ENCODE measurements at places on chromosomes 1 and 21.

GRCh38 chr21:46557469-46557868 is 47.4 kb downstream of the S100B start:
- DNase-seq = no peak

GRCh38 chr1:18139198-18139981 is 31.8 kb downstream of the IGSF21 start:
- no peak for DNase-seq

- DNase-seq = no peak
Observed at GRCh38 chr1:230696722-230697437, 17.0 kb downstream of the AGT start.

DNA sequence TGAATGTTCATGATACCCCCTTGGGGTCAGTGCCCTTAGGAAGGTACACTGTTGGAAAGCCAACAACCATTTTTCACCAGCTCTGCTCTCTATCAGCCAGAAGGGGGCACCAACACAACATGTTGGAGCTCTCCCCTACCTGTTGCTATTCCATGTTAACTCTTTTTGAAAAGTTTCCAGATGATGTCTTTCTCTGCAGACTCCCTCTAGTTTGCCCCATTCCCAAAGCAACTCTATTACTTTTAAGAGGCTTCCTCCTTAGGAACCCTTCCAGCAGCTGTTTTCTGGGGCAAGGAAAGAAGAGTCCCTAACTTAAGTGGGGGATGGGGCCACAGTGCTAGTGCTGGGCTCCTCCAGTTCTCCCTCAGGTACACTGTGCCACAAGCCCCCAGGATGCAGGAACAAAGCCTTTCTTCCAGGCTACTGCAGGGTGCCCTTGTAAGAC is 22.9 kb upstream of the NDC1 start:
- peak; percentile 43 for DNase-seq

- DNase-seq = no peak
Observed at GRCh38 chr21:26739189-26739588, 106.0 kb downstream of the ADAMTS1 start.

DNA sequence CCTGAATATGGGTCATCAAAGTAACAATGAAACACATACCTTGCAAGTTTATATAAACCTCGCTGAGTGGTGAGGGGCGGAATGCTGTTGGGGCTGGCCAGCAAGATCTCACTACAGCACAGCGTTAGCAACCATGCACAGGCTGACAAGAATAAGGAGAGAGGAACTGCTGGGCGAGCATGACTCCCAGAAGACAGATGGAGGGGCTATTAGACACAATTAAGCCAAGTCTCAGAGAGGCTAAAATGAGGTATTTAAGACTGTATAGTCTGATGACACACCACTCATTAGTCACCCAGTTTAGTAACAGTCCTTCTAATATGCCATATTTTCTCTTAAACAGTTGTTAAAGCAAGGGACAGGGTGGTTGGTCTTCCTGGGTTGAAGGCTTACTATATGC is 340.2 kb upstream of the NR5A2 start:
- no peak for DNase-seq

GRCh38 chr21:35375115-35375514 is 326.0 kb upstream of the RUNX1 start:
- DNase-seq = no peak

GRCh38 chr1:155940482-155940992 is 901 bp upstream of the RXFP4 start:
- DNase-seq = no peak

DNA sequence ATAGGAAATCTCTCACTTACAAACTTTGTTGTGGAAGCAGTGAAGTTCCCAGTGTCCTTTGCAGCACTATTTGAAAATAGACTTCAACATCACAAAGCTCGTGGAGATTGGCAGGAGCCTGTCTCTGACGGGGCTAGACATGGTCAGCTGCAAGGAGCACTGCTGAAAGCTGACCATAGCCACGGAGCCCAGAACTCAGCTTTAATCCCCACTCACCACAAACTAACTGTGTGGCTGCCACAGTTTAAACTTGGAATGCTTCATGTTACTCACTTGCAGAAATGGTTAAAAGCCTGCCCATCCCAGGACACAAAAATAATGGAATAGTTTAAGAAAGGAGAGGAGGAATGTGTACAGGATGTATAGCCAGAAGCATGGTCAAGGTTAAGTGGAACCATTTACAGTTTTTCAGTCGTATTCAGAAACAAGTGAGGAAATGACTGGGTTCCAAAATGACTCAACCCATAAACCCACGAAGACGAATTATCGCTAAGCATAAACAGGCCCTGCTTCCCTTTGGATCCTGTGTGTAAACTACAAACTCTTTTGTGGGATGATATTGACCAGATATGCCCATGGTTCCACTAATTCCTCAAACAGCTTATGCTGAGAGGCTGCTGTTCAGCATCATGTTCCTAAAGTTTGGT is 18.2 kb downstream of the DNALI1 start:
- DNase-seq = no peak

GRCh38 chr1:8083739-8084484 is 57.8 kb upstream of the ERRFI1 start:
- no peak for DNase-seq

- no peak for DNase-seq
Observed at GRCh38 chr1:199669916-199670315, 357.6 kb upstream of the NR5A2 start.

GRCh38 chr1:45032837-45033236 is 20.8 kb downstream of the UROD start:
- no peak for DNase-seq

DNA sequence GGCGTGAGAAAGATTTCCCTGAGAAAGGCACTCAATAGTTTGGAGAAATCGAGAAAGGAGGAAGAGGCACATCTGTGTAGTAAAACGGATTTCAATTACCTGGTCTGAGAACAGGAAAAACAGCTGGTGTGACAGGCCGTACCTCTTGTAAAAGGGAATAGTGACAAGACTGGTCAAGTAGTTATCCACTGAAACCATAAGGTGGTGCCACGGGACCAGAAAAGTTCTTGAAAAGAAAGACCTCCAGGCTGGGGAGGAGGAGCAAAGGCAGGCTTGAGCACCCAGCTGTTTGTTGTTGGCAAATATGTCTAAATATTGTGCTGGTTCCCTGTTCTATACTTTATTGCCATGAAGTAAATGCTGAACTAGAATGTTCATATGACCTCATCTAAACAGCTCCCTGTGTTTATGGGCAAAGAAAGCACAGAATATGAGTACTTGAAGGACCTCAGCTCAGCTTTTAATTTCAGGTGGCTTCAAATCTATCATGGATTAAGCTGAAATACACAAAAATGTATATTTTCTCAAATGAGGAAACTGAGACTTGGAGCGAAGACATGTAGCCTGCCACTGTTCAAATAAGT is 4.0 kb downstream of the HAO2 start:
- peak; percentile 52 for DNase-seq

GRCh38 chr1:204348242-204348641 is 11.5 kb downstream of the PLEKHA6 start:
- no peak for DNase-seq

- peak; percentile 99 for DNase-seq
Observed at GRCh38 chr1:62436466-62437272, at the start of gene USP1. USP1 (plus strand) TSS chr1:62437049; CDS start chr1:62439868, 2,819 bp downstream.

All from hindlimb muscle (tissue), 1 donor.